ENCODE measurements at places on chromosomes 2 and 18. TPM values are rescaled to one million over a fixed set of nuclear protein-coding genes. Genes with fewer than 3 reads are reported as not detected.

DNA sequence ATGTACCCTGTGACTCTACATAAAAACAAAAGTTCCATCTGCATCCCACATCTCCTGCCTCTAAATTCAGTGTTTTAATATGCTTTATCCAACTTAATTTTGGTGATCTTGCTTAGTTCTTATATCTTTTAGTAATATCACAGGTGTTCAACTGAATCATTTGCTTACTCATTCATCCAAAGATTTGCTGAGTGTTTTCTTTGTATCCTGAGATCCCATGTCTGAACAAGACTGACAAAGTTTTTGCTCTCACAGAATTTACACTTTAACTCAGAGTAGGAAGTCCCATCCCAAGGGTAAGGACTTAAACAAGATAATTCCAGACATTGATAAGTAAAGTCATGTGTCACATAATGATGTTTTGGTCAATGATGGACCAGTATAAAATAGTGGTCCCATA lies 87.0 kb downstream of the FSIP2 start:
- H3K4me1 ChIP-seq: peaks cover 10% of the 10 kb centered on the region
- no peak overlapping the region for H3K4me3 ChIP-seq
- H3K27ac ChIP-seq: no peak overlapping the region

DNA sequence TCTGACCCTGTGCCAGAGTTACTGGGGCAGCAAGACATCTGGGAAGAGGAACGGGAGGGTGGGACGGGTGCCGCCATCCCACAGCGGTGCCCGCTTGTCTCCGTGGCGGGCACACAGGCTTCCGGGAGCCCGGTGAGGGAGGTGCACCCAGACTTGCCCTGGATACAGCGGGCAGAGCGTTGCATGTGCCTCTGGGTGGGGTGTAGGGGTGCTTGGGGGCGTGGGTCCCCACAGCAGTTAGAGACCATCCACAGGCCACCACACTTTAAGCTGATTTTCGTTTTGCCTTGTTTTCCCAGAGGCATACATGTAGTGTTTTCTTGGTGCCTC lies 45.1 kb downstream of the SH3BP4 start:
- DNase-seq: no peak
- H3K27ac ChIP-seq: peak overlapping the region; percentile 96
- H3K4me1 ChIP-seq: peaks cover 74% of the 10 kb centered on the region
- no peaks in the 10 kb centered on the region for H3K27me3 ChIP-seq

- no peak overlapping the region for H3K4me3 ChIP-seq
- peaks cover 15% of the 10 kb centered on the region for H3K27me3 ChIP-seq
- no peak for DNase-seq
- peaks cover under 1% of the 10 kb centered on the region for H3K4me1 ChIP-seq
- H3K27ac ChIP-seq: no peak overlapping the region
These were observed 168.9 kb upstream of the RMP24 start for GRCh38 chr18:35803551-35803950.

DNA sequence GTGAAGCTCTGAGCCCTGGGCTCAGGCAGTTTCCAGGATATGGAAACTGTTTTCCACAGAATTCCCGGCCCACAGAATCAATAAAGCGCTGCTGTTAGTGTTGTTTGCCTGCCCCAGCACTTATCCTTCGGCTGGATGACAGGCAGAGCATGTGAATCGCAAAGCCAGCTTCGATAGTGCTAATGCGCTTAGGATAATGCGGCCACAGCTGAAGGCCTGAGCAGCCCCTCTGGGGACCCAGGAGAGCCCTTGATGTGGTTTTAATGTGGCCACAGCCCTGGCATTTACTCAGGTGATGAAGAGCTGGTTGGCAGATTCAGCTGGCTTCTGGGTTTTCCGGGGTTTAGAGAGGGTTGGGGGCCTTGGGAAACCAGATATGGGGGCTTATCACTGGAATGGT lies 23.7 kb downstream of the PCARE start:
- peak overlapping the region; percentile 91 for H3K27ac ChIP-seq
- peaks cover 11% of the 10 kb centered on the region for H3K4me1 ChIP-seq
- H3K36me3 ChIP-seq: no peaks in the 10 kb centered on the region
- H3K27me3 ChIP-seq: peaks cover 3% of the 10 kb centered on the region

GRCh38 chr2:141316103-141316502 lies 814.7 kb downstream of the LRP1B start:
- no peak overlapping the region for H3K27ac ChIP-seq
- H3K36me3 ChIP-seq: no peaks in the 10 kb centered on the region
- H3K4me1 ChIP-seq: no peaks in the 10 kb centered on the region
- H3K27me3 ChIP-seq: no peaks in the 10 kb centered on the region
- no peak for DNase-seq

- H3K4me3 ChIP-seq: no peak overlapping the region
- H3K27me3 ChIP-seq: no peaks in the 10 kb centered on the region
- peaks cover 5% of the 10 kb centered on the region for H3K4me1 ChIP-seq
- no peaks in the 10 kb centered on the region for H3K36me3 ChIP-seq
These were observed 58.6 kb upstream of the GLS start for GRCh38 chr2:190822043-190822442.

DNA sequence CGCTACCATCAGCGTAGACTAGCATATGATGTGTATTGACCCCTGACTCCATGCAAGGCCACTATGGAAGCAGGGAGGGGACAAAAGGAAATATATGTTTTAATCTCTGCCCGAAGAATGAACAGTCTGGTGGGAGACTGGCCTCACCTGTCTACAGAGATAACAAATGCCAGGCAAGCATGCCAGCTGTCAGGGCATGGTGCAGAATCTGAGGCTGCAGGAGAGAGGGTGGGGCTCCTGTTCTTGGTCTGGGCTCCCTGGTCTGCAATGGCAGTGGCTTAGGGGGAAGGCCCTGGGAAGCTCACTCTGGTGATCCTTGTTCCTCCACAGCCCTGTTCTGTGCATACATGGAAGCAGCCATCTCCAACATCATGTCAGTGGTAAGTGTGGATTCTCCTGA lies 27.5 kb downstream of the SLC14A2 start:
- H3K27me3 ChIP-seq: peaks cover 3% of the 10 kb centered on the region
- H3K4me1 ChIP-seq: no peaks in the 10 kb centered on the region
- H3K27ac ChIP-seq: no peak overlapping the region
- no peaks in the 10 kb centered on the region for H3K36me3 ChIP-seq

DNA sequence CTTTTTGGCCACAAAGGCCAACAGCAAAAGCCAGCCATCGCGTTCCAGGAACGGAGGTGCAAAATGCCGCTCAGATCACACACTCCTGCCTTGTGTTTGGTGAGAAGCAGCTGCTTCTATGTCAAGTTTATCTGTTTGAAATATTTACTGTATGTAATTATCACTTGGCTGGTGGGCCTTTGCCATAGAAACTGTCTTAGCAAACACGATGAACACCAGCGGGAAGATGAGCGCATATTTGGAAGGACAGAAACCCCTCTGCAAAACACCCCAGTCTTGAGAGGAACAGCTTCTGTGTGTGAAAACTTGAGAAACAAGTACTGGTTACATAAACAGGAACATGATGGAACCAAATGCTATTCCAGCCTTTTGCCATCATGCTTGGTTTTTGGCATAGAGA lies 59.7 kb downstream of the SCG2 start:
- no peak overlapping the region for H3K27ac ChIP-seq
- H3K36me3 ChIP-seq: no peaks in the 10 kb centered on the region
- peaks cover 25% of the 10 kb centered on the region for H3K4me1 ChIP-seq
- DNase-seq: no peak
- no peak overlapping the region for H3K4me3 ChIP-seq
- H3K27me3 ChIP-seq: no peaks in the 10 kb centered on the region

DNA sequence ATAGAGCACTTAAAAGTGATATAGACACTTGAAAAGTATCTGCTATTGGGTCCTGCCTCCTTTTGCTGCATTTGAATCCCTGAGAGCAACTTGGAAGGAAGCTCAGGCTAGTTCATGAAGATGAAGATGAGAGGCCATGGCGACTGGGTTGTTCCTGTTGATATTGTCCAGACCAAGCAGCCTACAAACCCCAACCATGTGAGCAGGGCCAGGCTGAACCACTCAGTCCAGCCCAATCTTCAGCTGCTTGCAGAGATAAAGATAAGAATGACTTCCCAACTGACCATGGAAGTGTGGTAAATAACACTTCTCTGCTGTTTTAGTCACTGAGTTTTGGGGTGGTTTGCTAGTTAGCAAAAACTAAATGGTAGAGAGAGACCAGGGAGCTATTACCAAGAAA lies 417.6 kb downstream of the SOX11 start:
- H3K27me3 ChIP-seq: no peaks in the 10 kb centered on the region
- H3K27ac ChIP-seq: no peak overlapping the region
- no peak for DNase-seq
- no peak overlapping the region for H3K4me3 ChIP-seq
- no peaks in the 10 kb centered on the region for H3K36me3 ChIP-seq

DNA sequence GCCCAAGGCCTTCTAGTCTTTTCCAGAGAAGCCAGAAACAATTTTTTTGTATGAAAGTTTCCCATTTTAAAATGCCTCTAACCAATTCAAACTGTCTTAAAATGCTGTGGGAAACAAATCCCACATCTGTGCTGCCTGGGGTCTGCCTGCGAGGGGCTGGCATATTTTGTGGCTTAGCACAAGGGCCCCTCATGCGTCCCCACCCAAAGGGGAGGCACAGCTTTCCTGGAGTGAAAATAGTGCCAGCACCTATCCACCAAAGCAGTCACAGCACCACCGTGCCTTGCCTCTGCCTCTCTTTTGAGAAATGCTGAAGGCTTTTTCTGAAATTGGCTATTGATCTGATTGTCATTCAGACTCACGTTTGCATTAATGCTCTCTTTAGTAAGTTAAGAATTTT lies 22.2 kb upstream of the GNAL start:
- H3K27ac ChIP-seq: no peak overlapping the region
- H3K27me3 ChIP-seq: peaks cover 14% of the 10 kb centered on the region
- no peak overlapping the region for H3K4me3 ChIP-seq
- no peaks in the 10 kb centered on the region for H3K36me3 ChIP-seq
- H3K4me1 ChIP-seq: peaks cover 18% of the 10 kb centered on the region

GRCh38 chr2:203683932-203684556 lies 22.4 kb upstream of the CD28 start:
- no peak overlapping the region for H3K27ac ChIP-seq
- H3K4me1 ChIP-seq: peaks cover 8% of the 10 kb centered on the region
- H3K36me3 ChIP-seq: no peaks in the 10 kb centered on the region
- no peak for DNase-seq

GRCh38 chr2:134459706-134460406 lies 206.0 kb downstream of the MGAT5 start:
- H3K27me3 ChIP-seq: no peaks in the 10 kb centered on the region
- no peak for DNase-seq
- H3K4me3 ChIP-seq: no peak overlapping the region
- H3K27ac ChIP-seq: no peak overlapping the region
- H3K36me3 ChIP-seq: peaks cover 7% of the 10 kb centered on the region
- H3K4me1 ChIP-seq: peaks cover 9% of the 10 kb centered on the region

DNA sequence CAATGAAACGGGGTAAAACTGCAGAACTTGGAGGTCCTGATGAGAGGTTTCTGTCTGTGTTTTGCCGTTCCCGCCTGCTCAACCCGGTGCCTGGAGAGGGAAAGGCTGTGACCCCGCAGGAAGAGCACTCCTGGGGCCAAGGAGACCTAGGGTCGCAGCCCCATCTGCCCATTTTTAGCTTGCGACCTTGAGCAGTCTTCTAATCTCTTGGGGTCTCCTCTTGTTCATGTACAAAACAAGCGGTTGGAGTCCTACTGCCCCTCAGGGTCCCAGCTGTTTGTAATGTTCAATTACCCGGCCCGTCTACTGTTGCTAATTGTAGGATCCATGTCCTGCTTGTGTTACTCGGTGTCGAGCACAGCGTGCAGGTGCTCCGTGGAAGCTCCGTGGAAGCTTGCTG lies 104.5 kb downstream of the PTGR3 start:
- H3K27ac ChIP-seq: no peak overlapping the region
- no peak overlapping the region for H3K4me3 ChIP-seq
- no peak for DNase-seq
- no peaks in the 10 kb centered on the region for H3K4me1 ChIP-seq

GRCh38 chr2:223580951-223581350 lies 21.2 kb downstream of the SCG2 start:
- no peak overlapping the region for H3K4me3 ChIP-seq
- peaks cover 38% of the 10 kb centered on the region for H3K27me3 ChIP-seq
- no peak overlapping the region for H3K27ac ChIP-seq
- H3K36me3 ChIP-seq: no peaks in the 10 kb centered on the region
- H3K4me1 ChIP-seq: peaks cover 6% of the 10 kb centered on the region
- no peak for DNase-seq

DNA sequence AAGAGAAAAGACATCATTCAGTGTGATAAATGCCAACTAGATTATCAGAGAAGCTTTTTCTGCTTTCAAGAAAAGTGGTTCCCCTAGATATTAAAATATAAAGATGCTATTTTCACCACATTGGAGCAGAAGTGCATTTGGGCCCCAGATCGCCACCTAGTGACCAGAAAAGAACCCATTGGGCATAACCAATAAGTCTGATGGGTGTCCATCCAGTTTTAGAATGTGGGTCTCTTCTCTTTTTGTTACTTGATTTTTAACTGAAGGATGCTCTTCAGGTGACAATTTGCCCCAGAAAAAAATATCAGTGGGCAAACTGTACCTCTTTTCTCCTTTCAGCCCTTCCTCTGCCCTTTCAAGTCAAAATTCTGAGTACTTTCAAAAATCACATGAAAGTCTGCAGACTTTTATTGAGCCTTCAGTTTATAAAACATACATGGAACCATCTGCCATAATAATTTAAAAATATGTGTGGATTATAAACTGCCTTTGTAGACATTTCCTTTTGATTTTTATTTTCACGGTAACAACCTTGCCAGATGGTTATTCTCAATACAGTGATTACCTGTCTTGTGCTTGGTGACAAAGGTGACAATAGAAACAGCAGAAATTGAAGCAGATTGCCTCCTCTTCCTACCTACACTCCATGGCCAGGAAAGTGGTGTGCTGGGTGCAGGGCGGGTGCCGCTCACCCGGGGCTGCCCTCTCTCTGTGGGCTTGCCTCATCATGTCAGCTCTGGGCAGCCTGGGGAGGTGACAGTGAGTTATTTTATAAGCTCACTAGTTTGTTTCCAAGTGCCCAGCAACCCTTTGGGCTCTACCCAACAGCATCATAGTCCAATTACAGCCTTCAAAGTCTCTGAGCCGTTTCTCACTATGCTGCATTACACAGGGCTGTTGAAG lies 124.5 kb downstream of the DCDC2C start:
- H3K4me3 ChIP-seq: no peak overlapping the region
- DNase-seq: no peak

- H3K4me1 ChIP-seq: peaks cover 9% of the 10 kb centered on the region
- H3K27me3 ChIP-seq: no peaks in the 10 kb centered on the region
- H3K4me3 ChIP-seq: no peak overlapping the region
- H3K27ac ChIP-seq: no peak overlapping the region
- H3K36me3 ChIP-seq: no peaks in the 10 kb centered on the region
- DNase-seq: no peak
These were observed 9.4 kb upstream of the AGFG1 start for GRCh38 chr2:227462462-227462951.

- DNase-seq: no peak
- no peak overlapping the region for H3K4me3 ChIP-seq
- H3K4me1 ChIP-seq: no peaks in the 10 kb centered on the region
- H3K27ac ChIP-seq: no peak overlapping the region
- no peaks in the 10 kb centered on the region for H3K27me3 ChIP-seq
These were observed 17.5 kb upstream of the DRC1 start for GRCh38 chr2:26384183-26384582.

The CD8B2 gene
- total RNA-seq: not detected

The FOXI3 gene
- 0.57 TPM for total RNA-seq

The DSEL gene
- total RNA-seq: 5.9 TPM

The STPG4 gene
- total RNA-seq: 0.33 TPM

The CPLX4 gene
- total RNA-seq: not detected

Measured in progenitor cell of endocrine pancreas (in vitro differentiated cells).